Naive thymus-derived CD8-positive, alpha-beta T cell (primary cell): ENCODE measurements at places on chromosomes 3 and 15. TPM values are rescaled to one million over a fixed set of nuclear protein-coding genes. Genes with fewer than 3 reads are reported as not detected.

DNA sequence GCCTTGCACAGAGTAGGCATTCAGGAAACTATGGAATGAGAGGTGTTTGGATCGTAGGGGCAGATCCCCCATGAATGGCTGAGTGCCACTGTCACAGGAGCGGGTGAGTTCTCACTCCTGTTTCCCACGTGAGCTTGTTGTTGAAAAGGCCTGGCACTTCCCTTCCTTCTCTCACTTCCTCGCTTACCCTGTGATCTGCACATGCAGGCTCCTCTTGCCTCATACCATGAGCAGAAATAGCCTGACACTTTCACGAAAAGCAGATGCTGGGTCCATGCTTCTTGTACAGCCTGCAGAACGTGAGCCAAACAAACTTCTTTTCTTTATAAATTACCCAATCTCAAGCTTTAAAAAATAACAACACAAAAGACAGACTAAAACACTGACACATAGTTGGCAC, 55.4 kb downstream of the AGBL1 start:
- no peaks in the 10 kb centered on the region for H3K4me1 ChIP-seq
- no peaks in the 10 kb centered on the region for H3K27me3 ChIP-seq
- H3K36me3 ChIP-seq: no peaks in the 10 kb centered on the region
- no peak for DNase-seq
- no peak overlapping the region for H3K27ac ChIP-seq

PLSCR5 gene
- not detected for polyA plus RNA-seq

EFHB gene
- 0.61 TPM for polyA plus RNA-seq

OR5AC2 gene
- not detected for polyA plus RNA-seq

DNA sequence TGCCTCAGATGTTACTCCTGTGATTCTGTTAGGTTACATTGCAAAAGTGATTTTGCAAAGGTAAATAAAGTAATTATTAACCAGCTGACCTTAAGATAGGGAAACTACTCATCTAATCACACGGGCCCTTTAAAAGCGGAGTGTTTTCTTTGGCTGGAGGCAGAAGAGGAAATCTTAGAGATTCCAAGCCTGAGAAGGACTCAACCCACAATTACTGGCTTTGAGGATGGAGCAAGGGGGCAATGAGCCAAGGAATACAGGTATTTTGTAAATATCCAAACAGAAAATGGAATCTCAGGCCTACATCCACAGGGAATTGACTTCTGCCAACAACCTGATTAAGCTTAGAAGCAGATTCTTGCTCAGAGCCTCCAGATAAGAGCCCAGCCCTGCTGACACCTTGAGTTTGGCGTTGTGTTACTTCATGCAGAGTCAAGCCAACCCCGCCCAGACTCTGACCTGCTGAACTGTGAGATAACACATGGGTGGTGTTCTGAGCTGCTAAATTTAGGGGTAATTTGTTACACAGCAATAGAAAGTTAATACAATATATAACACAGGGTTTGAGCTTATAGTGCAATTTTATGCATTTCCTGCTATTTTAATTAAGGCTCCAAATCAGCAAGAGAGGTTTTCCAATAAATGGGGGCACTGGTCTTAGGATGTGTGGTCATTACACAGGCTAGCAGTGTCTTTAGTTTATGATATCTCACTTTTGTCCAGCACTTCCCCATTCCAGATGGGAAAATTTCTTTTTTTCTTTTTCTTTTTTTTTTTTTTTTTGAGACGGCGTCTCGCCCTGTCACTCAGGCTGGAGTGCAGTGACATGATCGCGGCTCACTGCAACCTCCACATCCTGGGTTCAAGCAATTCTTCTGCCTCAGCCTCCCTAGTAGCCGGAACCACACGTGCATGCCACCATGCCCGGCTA, 19.5 kb downstream of the NFKBIZ start:
- peaks cover 7% of the 10 kb centered on the region for H3K4me1 ChIP-seq
- no peaks in the 10 kb centered on the region for H3K27me3 ChIP-seq
- H3K36me3 ChIP-seq: no peaks in the 10 kb centered on the region
- no peak for DNase-seq
- no peak overlapping the region for H3K4me3 ChIP-seq

TNNC1 gene
- 1.4 TPM for polyA plus RNA-seq

GPR156 gene
- not detected for polyA plus RNA-seq
